ENCODE measurements at places on chromosomes 6 and 20.
A peak's percentile ranks its signal among the peaks of the same experiment; 100 is the strongest.

GRCh38 chr6:101613556-101613955, 220.0 kb downstream of the GRIK2 start:
- no peak for DNase-seq

GRCh38 chr6:53929041-53929820, 134.4 kb downstream of the LRRC1 start:
- no peak for DNase-seq

DNA sequence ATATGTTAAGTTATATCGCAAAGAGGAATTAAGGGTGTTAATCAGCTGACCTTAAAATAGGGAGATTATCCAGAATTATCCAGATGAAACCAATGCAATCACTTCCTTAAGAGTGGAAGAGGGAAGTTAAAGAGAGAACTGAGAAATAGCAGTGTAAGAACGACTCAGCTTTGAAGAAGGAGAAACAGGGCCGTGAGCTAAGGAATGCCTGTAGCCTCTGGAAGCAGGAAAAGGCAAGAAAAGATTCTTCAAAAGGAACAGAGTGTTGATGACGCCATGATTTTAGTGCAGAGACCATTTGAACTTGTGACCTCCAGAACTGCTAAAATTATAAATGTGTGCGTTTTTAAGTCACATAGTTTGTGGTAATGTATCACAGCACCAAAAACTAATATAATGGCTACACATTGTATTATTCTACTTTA, 32.7 kb downstream of the ILRUN start:
- DNase-seq, result no peak

DNA sequence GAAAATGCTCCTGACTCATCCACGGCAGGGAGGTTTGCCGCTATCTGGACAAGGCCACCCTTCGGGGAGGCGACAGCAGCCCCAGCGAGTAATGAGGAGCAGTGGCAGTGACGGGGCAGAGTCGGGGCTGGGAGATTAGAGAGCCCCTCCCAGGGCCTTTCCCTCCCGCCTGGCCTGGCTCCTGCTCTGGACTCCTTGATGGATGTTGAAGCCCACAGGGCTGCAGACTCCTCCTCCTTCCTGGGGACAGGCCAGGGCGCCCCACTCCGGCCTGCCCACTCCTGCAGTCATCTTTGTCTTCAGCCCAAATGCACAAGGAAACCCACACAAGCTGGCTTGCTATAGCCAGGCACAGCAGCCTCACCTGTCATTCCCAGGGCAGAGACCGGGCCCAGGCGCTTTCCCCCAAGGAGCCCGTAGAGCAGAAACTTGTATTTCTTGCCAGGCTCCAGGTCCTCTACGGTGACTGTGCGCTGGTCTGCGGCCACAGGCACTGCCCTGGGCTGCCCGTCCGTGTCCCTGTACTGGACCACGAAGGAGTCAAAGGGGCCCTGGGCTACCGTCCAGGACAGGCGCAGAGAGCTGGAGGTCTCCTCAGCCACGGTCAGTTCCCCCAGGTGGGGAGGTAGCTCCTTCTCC, 7.7 kb downstream of the CYP21A2 start:
- DNase-seq, result no peak

DNA sequence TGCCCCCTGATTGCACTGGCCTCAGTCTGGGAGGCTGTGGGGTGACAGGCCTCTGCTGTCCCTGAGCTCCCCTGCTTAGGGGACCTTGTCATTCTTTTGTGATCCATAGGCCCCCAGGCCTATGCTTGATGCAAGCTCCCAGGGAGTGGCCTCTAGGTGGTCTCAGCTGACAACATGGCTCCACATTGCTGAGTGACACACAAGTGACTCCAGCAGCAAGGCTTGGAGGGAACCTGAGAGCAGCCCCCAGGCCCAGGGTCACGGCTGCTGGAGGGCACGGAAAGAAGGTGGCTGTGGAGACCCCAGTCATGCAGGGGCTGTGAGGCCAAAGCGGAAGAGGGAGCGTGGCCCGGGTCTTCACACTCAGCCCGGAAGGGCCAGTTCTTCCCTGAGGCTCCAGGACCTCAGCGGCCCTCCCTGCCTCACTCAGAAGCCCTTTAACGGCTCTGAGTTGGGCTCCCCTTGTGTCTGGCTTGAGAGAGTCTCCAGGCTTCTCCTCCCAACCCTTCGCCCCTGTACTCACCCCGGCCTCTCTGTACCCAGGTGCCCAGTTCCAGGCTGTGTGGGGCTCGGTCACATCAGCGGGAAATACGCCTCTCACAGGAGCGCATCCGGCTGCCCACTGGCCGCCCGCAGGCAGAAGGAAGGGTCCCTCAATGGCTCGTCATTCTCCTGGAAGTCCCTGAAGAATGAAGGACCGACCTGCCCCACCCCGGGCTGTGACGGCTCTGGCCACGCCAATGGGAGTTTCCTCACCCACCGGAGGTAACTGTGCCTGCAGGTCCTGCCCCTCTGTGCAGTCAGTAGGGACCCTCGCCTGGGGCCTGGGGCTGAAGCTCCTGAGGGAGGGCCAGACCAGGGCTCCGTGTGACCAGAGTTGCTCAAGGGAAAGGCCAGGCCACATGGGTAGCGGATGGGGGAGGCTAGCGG, 23.7 kb upstream of the PCMTD2 start:
- DNase-seq, result no peak

GRCh38 chr20:55760586-55760985, 244.7 kb downstream of the CBLN4 start:
- no peak for DNase-seq

GRCh38 chr6:113015249-113015648, 668.1 kb downstream of the RFPL4B start:
- DNase-seq, result no peak

DNA sequence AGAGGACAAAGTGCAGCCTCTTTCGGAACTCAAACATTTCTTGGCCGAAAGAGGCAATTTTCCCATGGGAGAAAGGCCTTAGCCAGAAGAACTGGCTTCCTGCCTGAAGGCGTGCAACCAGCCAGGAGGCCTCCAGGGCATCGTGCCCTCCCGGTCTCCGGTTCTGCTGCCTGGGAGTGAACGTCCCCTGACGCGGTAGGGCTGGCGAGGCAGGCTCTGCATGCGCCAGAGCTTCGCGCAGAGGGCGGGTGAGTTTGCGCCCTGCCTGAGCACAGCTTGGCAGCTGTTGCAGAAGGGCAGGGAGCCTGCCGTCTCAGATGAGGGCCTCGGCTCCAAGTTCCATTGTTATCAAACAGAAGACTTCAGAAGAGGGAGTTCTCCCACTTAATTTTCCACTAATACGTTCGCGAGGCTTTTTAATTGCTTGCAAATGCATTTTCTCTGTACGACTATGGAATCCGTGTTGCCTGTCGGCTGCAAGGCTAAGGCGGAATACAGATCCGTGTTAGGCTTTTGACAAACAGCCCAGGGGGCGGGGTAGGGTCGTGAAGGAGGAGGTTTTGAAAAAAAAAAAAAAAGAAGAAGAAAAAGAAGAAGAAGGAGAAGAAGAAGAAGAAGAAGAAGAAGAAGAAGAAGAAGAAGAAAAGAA, 5.5 kb upstream of the TFAP2D start:
- no peak for DNase-seq

DNA sequence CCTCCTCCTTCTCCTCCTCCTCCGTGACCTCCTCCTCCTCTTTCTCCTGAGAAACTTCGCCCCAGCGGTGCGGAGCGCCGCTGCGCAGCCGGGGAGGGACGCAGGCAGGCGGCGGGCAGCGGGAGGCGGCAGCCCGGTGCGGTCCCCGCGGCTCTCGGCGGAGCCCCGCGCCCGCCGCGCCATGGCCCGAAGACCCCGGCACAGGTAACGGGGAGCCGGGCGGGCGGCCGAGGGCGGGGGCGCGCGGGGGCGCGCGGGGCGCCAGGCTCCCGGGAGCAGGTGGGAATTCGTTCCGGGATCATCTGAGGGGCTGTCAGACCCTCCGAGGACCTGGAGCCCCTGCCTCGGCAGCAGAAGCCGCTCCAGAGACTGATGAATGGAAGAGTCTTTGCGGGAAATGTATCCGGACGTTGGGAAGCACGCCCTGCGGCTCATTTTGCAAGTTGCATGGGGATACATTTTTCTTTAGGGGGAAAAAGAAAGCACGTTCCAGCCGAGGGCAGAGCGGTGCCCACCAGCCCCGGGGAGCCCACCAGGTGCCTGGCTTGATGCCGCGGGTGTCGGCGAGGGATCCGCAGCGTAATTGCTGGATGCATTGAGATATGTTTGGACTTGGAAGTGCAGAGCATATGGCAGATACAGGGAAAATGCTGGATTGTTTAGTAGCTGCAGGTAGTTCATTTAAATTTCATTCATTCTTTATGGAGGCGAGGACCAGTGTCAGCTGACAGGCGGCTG, 394 bp downstream of the MYB start:
- peak; percentile 47 for DNase-seq

GRCh38 chr6:31797588-31797987, 2.0 kb upstream of the VARS1 start:
- DNase-seq, result peak; percentile 46

- no peak for DNase-seq
Observed at GRCh38 chr6:18100296-18100695, 22.2 kb downstream of the NHLRC1 start.

DNA sequence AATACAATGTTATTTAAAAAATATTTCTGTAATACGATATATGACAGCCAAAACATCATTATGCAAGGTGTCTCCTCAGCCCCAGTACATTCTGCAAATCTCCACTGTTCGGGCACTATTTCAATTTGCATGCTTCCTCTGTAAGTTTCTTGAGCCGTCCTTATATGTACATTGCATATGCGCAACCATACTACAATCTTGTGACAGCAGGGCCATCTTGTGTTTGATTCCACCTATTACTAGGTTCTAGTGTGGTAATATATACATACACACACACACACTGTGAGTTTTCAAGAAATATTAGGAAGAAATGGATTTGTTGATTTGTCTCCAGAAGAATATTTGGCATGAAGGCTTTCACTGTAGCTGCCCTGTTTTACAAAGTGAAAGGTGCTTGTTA, 9.8 kb downstream of the LYRM4 start:
- DNase-seq, result peak; percentile 21

- peak; percentile 69 for DNase-seq
Observed at GRCh38 chr20:32034581-32035425, 17.2 kb upstream of the HCK start.

DNA sequence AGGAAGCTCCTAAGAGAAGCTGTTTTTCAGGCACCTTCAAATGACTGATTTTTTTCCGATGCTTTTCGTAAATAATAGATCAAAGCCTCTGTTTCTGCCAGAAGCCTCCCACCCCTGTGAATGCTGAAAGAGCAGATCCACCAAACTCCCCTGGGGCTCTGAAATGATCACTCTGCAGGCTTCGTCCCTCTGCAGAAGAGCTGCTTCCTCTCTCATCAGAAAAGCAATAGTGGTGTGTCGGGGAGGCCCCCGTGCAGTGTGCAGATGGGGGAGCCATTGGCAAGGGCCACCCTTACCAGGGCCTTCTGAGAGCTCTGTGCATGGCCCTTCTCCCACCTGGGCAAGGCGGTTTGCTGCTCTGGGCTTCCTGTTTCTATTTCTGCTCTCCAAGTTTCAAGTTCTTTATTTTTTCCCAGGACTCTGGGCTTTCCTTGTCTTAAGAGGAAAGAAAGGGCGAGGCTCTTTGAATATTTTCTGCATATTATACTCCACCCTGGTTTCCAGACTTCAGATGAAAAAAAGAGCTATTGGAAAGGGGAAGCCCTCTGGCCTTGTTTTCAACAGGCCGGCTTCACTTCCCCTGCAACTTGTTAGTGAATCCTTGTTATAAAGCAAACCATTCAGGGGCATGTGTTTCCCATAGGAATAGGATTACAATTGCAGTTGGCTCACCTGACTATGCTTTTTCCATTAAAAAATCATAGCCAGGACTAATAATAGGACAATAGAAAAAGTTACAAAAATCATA, 155.2 kb downstream of the TTLL2 start:
- no peak for DNase-seq

All from hematopoietic multipotent progenitor cell treated with erythropoietin and hydrocortisone succinate and interleukin-3 and kit ligand, for 4 days (in vitro differentiated cells).